ENCODE measurements at places on chromosomes 7 and 10. TPM values are rescaled to one million over a fixed set of nuclear protein-coding genes. Genes with fewer than 3 reads are reported as not detected.

ANKRD61 gene
- total RNA-seq: not detected

SPDYE2B gene
- not detected for total RNA-seq

GRCh38 chr7:33261585-33261984 lies 132.2 kb downstream of the BBS9 start:
- DNase-seq: no peak

DNA sequence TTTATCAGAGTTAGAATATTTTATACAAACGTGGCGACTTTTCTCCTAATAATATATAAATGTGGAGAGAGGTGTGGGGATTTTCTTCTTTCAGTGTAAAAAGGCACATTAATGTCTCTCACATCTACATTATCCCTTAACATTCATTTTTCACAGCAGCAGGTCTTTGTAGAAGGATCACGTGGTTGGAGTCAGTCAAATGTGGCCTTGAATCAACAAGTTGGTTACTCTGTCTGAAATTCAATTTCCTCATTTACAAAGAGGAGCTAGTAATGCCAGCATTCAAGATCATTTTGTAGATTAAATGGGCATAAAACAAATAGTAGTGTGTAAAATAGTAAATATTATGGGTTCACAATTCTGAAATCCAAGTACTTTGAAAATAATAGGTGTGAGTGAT lies 183.1 kb upstream of the SEMA3E start:
- no peak for DNase-seq

TUBAL3 gene
- 64.0 TPM for total RNA-seq

CFAP46 gene
- 1.0 TPM for total RNA-seq

CREB5 gene
- total RNA-seq: 0.61 TPM

NOD1 gene
- 13.2 TPM for total RNA-seq

- DNase-seq: no peak
Measured at GRCh38 chr7:156792611-156793010, 100.4 kb downstream of the LMBR1 start.

GRCh38 chr10:1766049-1766448 lies 28.7 kb upstream of the ADARB2 start:
- no peak for DNase-seq

- no peak for DNase-seq
Measured at GRCh38 chr10:89248-89647, 40.2 kb upstream of the TUBB8 start.

DNA sequence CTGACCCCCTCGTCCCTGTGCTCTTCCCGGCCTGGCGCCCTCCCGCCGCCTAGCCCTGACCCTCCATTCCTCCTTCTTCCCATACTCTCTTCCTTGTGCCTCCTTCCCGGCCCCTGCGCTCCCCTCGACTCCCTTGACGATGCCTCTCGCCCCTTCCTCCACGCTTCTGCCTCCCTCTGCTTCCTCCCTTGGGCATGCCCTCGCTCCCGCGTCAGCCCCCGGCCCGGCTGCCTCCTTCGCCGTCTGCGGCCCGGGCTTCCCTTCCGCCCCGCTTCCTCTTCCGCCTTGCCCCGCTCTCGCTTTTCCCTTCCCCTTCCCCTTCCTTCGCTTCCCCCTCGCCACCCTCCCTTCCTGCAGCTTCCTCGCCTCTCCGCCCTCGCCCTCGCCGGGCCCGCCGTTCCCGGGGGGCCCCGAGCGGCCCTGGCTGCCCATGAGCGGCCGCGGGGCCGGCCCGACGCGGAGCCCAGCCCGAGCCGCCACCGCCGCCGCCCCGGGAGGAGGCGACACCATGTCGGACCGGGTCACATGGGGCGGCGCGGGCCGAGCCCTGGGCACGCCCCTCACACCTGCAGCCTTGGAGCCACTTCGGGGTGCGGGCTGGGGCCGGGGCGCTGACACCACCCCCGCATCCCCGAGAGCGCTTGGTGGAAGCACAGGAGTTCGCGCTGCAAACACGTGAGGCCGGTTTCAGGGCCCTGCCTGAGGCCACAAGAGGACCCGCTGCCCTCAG lies at the start of gene FBXW4:
FBXW4 (minus strand) TSS at position 497 of the 730 bp plus-strand sequence; CDS start at position 432, 65 bp downstream.
- DNase-seq: peak; percentile 81

FGFR2 gene
- 138 TPM for total RNA-seq

GPRIN2 gene
- total RNA-seq: 58.7 TPM

DNA sequence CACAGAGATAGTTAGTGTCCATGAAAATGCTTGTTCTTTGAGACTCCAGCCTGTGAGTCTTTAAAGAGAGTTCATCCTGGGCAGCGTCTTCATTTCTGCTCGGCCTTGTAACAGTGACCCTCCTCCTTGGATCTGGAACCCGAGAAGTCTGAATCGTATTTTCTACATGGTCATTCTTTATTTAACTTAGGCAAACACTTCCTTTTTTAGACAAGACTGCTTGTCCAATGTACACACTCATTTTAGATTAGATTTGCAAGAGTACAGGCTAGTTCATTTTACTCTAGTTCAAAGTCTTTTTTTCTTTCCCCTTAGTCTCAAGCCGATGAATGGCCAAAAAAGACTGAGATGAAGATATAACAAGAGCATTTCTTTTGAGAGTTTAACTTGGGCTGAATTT lies 133.5 kb downstream of the CHN2 start:
- DNase-seq: no peak

DNA sequence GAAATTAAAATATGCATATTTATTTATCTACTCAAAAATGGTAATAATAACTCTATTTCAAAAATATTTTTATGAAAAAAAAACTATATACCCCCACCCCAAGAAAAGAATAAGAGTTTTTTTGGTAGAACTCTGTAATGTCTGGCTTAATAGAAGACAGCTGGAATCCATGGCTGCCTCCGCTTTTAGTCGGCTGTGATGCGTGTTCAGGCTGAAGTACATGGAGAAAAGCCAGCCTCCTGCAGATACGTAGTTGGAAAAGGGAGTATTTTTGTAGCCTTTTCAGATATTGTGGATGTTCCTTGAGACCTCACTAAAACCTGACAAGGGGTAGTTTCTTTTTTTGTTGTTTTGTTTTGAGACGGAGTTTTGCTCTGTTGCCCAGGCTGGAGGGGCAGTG lies 10.0 kb downstream of the FOXK1 start:
- no peak for DNase-seq

DNA sequence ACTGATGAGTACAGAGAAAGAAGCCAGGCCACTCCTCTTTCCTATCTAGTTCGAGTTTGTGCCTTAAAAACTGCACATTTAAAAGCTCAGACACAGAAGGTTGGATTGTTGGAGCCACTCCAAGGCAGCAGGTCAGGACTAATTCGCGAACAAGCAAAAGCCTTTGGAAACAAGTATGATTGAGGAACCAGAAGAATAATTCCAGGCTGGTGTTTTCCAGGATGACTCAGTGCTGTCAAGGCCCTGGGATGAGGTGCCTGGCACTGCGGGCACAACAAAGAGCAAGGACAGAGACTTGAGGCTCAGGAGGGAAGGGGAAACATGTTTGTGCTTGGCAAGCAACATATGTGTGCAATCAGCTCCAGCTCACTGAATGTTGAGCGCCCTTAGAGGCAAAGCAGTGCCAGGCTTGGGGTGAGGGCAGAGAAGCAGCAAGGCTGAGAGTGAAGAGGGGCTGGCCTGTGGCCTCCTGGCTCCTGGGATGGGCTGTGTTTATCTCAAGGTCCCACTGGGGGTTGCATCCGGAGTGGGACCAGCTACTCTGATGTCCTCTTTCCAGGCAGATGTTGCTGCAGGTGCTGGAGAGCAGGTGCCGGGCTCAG lies 44.1 kb downstream of the VSTM4 start:
- no peak for DNase-seq
